Transverse colon (tissue), 4 donors: ENCODE measurements at places on chromosomes 11 and 22. TPM values are rescaled to one million over a fixed set of nuclear protein-coding genes. Genes with fewer than 3 reads are reported as not detected.

- no peak for DNase-seq
These were observed 49.4 kb upstream of the ARHGAP42 start for GRCh38 chr11:100637706-100638105.

Gene LRRC4C
- 0.55 TPM for total RNA-seq

DNA sequence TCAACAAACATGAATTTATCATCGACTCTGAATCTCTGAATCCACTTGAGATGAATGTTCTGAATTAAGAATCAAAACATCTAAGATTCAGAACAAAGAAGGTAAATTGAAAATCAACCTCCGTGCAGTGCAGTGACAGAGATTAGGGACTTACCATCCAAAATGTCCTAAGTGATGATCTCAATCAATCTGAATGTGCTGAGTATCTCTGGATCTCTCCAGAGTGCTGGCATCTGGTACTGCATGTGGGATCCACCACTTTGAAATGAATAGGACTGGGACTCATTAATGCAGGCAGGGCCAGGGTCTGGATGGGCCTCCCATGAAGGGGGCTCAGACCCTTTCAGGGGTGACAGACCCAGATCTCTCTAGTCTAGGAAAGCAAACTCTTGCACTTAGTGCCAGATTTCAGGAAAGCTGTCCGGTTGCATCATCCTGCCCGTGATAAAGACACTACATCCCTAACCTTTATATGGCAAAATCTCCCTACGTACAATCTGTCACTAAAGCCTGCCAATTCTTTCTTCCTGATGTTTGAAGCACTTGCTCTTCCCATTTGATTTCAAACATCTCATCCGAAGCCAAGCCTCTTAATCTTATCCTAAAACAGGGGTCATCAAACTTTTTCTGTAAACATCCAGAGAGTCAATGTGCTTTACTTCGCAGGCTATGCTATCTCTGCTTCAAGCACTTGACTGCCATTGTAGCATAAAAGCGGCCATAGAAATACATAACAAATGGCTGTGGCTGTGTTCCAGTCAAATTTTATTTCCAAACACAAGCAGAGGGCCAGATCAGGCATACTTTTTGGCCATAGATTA is 263.3 kb downstream of the LARGE1 start:
- no peak for DNase-seq

DNA sequence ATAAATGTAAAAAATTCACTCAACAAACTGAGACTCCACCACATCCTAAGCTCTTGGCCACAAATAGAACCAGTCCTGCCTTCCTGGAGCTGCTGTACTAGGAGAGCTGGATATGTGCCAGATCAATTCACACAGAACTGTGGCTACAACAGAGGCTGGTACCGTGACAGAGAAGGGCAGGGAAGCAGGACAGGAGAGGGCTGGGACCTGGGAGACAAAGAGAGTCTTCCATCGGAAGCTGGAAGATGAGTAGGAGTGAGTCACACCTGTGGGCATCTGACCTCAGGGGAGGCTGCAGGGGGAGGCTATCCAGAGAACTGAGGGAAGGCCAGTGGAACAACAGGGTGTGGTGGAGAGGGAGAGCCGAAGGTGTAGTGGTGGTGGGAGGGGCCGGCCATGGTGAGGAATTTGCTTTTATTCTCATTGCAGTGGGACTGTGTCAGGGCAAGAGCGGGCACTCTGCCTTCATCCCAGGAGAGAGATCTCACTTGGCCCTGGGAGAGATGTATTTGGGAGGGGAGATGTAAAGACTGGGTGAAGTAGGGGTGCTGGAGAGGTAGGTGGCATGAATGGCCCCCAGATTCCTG is 1.9 kb upstream of the LTBP3 start:
- DNase-seq = peak; percentile 64

Gene MUC5AC
- not detected for total RNA-seq

Gene USP2
- 21.9 TPM for total RNA-seq
